EL (cell line): ENCODE measurements at places on chromosomes 16 and 17.

DNA sequence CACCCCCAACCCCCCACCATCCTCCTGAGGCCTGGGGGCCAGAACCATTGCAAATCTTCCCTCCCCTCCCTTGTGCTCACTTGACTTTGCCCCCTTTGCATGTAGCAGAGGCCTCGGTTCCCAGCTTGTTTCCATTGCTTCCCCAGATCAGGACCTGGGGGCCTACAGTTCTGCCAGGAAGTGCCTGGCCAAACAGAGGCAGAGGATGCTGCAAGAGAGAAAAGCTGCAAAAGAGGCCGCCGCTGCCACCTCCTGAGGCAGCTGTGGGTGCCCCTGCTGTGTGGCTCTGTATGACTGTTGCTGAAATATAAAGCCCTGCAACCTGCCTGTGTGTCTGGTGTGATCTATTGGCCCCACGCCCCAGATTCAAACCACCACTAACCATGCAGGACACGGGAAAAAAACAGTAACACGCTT lies 2.3 kb downstream of the NDUFB10 start:
- DNase-seq, result peak; percentile 33

- peak; percentile 25 for DNase-seq
These were observed 58.2 kb downstream of the CYB5D2 start for GRCh38 chr17:4201226-4201625.

DNA sequence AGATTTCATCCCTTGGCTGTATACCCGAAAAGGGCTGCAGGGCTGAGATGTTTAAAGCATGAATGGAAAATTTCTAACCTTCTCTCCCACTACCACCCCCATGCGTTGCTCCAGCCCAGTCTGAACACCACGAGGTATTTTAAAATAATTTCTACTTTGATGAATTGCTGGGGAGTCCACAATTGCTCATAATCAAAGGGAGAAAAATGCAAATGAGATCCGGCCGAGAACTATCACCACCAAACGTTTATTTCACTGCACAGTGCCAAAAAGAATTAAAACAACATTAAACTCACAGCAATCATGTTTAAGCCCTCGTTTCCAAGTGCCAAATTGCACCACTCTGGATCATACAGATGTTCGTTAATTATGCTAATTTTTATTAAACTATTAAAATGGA lies 36.7 kb downstream of the SNX11 start:
- DNase-seq, result no peak

- DNase-seq, result no peak
These were observed 39.2 kb upstream of the XPO6 start for GRCh38 chr16:28250999-28251398.

GRCh38 chr16:77085981-77086380 lies 105.0 kb upstream of the MON1B start:
- no peak for DNase-seq

DNA sequence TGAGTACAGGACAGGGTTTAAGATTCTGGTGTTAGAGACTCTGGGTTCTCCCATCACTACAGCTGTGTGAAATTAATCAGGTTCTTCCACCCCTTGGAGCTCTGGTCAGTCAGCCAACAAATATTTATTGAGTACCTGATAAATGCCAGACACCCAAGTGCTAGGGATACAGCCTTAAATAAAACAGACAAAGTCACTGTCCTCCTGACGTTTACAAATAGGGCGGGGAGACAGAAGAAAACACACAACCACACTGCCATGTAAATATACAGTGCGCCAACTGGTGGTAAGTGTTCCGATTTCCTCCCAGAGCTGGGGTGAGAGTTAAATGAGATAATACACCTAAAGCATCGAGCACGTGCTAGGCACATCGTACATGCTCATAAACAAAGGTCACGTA lies 121.0 kb downstream of the COPRS start:
- DNase-seq, result no peak
